Right hindlimb (tissue), 1 donor: ENCODE measurements at places on chromosomes 3 and 15.

DNA sequence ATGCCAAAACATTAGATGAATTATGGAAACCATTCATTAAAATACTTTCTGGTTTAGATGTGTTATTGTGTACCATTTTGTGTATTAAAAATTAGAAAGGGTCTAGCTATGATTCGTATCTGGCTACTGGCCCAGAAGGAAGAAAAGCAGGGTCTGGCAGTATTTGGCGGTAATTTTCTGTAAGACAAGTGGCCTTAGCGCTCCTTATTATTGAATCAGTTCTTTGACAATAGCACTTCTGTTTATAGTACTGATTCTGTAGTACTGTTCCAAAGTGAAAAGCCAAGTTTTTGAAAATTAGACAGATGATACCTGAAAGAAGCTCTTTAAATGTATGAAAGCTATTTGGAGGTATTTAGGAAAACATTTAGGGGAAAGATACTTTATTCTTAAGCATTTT lies 10.2 kb downstream of the GLCE start:
- DNase-seq: no peak

GRCh38 chr3:150299201-150299600 lies 108.9 kb upstream of the TSC22D2 start:
- DNase-seq: no peak

DNA sequence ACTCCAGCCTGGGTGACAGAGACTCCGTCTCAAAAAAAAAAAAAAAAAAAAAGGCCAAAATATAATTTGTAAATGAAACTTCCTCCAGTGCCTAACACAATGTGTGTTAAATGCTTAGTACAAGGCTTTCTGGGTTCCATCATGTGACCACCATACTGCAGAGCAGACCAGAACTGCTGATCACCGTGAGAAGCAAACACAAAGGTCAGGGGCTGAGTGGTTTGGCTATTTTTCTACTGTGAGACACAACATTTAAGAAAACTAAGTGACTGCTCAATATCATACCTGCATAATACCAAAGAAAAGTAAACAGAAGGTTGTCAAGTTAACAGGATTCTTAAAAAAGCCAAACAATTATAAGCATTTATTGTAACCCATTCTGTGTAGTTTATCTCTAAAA lies 13.2 kb downstream of the ABCC5 start:
- DNase-seq: no peak

GRCh38 chr3:141853081-141853601 lies 23.3 kb upstream of the ATP1B3 start:
- DNase-seq: no peak
